T47D (cell line): ENCODE measurements at places on chromosomes 1 and 21.

GRCh38 chr1:24694380-24694843 is 50.8 kb upstream of the CLIC4 start:
- DNase-seq = no peak

GRCh38 chr1:196723325-196724185 is 51.1 kb upstream of the CFHR3 start:
- peak; percentile 91 for DNase-seq

DNA sequence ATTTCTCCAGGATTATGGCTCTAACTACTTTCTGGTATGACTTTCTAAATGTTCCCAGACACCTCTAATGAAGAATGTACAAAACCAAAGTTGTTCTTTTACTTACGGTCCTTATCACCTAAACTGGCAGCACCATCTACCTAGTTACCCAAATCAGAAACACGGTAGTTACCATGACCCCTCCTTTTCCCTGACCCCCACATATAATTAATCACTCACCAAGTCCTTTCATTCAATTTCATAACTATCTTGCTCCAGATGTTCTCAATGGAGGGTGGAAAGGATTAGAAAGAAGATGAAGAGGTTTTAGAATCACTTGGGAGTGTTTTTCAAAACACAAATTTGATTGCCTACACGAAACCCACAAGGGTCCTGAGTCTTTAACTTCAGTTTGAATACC is 98.0 kb downstream of the DENND1B start:
- no peak for DNase-seq

DNA sequence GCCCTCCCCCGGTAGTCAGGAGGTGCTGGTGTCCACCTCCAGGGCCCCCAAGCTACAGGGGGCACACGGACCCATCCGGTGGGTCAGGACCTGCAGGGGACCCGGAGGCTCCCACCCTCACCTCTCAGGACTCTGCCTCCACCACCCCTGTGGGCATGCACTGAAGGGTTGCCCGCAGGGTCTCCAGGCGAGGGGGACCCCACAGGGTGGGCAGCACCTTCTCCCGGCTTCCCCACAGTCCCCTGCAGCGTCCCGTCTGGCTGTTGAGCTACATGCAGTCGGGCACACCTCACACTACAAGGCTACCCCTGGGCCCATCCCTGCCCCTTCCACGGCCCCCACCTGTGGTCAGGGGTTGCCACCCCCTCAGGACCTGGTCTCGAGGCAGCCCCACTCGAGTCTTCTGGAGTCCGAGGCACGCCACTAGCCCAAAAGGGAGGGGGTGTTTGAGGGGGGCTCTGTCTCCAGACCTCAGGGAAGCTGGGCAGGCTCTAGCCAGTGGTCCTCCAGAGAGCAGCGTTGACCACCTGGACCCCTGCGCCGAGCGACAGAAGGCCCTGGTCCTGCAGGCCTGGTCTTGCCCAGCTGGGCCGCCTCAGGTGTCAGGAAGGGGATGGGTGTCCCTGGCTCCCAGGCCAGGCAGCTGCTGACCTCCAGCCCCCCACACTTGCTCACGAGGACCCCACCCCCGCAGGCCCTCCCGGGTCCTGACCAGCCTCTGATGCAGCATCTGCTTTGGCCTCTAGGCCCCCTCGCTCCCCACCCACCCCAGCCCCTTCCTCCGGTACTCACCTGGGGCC is 9.6 kb downstream of the PARS2 start:
- no peak for DNase-seq

DNA sequence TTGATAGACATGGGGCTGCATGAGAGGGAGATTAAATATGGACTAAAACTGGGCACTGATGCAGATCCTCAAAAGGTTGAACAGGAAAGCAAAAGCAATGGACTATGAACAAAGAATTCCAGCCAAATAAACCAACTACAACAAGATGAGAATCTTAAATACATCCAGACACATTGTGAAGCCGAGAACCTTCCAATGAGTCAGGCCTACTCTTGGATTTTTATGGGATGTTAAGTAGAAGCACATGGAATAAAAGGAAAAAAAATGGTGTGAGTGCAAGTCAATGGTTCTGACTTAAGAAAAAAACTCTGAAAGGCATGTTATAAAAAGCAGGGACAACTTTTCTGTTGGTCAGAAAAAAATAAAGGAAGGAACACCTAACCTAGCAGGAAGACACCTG is 227.2 kb downstream of the DPYD start:
- DNase-seq = no peak

- DNase-seq = no peak
These were observed 34.0 kb upstream of the LEPR start for GRCh38 chr1:65386439-65386838.

DNA sequence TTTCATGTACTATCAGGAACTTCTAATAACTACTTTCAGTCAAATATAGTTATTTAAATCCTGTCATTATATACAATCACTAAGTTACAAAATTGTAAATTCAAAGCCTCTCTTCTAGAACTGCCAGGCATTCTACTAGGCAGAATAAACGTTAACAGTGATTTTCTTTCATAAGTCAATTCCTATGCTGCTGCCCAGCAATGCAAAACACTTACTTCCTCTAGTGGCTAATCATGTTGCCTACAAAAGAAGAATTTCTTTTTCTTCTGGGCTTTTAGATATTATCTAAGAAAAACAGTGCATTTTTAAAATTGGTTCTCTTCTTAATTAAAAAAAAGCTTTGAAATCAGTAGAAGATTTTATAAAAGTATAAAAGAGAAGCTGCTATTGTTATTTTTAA is 509.8 kb upstream of the ADAMTS5 start:
- DNase-seq = no peak

- DNase-seq = no peak
These were observed 109.4 kb downstream of the TLR5 start for GRCh38 chr1:223033658-223034057.
